Activated naive CD8-positive, alpha-beta T cell treated with anti-CD3 and anti-CD28 coated beads, Interleukin-2, amount 50 U/mL, for 24 hours (primary cell): ENCODE measurements at places on chromosomes 2 and 18.

GRCh38 chr2:140442319-140442718 is 1662.1 kb upstream of the NXPH2 start:
- no peak for DNase-seq

GRCh38 chr2:28274911-28275685 is 117.6 kb upstream of the FOSL2 start:
- DNase-seq, result no peak

- no peak for DNase-seq
Measured at GRCh38 chr2:101149241-101150192, 1.7 kb downstream of the TBC1D8 start.

- no peak for DNase-seq
Measured at GRCh38 chr2:127913808-127914457, 28.2 kb upstream of the AMMECR1L start.

DNA sequence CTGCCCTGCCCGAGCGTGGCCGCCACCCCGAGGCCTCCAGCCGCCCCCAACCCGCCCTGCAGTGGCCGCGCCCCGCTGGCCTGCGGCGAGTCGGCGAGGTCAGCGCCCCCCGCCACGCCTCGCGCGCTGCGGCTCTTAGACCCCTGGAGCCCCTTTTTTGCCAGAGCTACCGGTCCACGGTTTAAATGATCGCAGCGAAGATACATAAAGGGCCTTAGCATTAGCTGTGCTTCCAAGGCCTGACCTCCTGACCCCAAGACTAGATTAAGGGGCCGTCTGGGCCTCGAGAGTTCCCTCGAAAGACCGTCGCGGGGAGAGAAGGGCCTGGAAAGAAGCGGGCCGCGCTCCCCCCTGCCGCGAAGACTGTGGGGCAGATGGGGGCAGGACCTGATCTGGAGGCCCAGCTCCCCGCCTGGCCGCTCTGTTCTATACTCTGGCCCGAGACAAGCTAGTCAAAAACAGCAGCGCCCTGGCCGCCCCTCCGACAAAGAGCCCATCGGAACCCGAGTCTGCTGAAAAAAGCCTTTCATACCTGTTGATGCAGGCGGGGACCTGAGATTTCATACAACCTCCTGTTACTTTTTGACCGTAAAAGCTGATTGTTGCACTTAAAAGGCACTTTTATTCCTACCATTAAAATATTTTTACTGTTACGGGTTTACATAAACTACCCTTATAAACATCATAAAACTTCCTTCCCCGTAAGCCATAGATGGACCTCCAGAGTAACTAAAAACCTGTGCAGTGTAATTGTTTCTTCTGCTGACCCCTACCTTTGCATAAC is 68.7 kb upstream of the PSMD14 start:
- DNase-seq, result no peak

DNA sequence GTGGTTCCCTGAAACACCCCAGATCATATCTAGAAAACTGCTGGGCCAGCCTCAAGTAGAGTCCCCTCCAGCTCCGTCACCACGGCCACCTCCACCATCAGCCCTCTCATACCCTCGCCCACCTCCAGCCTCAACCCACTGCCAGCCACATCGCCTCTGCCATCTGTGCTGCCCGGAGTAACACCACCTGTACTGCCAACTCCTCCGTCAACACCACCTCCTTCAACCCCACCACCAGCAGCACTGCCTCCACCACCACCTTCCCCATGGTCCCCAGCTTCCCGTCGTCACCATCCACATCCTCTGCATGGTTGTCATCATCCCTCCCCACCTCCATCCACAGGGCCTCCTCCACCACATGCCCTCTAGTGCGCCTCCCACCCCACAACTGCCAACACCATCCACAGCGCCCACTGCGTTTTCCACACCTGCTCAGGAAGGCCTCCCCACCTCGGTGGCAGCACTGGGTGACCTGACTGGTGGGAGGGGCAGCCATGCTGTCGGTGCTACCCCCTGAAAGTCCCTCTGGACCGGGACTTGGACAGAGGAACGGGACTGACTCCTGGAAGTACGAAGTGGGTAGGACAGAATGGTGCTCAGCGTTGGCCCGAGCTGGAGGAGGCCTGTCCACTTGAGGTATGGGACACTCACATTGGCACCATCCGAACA is 1.6 kb downstream of the SNED1 start:
- DNase-seq, result no peak

GRCh38 chr18:68757126-68757525 is 40.8 kb upstream of the CCDC102B start:
- no peak for DNase-seq

DNA sequence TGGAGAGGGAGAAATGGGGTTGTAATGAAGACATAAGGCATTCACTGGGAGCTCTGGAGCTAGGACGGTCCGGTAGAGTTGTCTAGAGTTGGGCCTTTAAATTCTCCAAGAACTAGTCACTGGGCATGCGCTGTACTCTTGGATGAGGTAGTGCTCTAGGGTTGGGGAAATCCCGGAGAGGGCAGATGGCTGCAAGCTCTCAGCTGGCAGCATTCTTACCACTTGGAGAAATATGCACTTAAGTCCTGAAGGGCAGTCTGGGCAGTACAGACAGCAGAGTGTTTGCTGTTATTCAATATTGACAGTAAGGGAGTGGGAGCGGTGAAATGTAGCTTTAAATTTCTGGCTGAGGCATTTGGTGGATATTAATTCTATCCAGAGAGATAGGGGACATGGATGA is 214.6 kb downstream of the RDH14 start:
- DNase-seq, result no peak

DNA sequence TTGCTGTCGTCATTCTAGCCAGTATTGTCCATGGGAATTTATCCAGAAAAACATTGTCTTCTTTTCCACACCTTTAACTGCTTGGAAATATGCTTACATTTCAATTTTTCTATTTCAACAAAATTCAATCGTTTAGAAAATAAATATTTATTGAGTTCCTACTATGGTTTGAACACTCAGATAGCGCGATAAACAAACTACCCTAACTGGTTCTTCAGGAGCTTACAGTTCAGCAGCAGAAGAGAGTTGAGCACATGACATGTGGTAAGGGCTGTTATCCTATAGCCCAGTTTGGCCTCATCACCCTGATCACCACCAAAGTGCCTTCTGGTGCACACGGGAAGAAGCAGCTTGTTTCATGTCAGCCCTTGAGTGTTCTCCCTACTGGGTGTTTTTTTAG is 375.2 kb upstream of the SMIM21 start:
- no peak for DNase-seq

DNA sequence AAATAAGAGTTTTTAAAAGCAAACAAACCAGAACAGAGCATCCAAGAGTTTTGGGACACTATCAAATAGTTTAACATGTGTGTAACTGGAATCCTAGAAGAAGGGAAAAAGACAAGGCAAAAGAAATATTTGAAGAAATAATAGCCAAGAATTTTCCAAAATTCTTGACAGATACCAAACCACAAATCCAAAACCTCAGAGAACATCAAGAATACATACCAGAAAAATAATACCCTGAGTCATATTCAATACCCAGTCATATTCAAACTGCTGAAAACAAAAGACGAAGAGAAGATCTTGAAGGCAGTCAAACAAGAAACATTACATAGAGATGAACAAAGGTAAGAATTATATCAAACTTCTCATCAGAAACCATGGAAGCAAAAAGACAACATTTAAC is 22.9 kb downstream of the INO80C start:
- DNase-seq, result no peak

- no peak for DNase-seq
Measured at GRCh38 chr2:32532961-32533360, 94.9 kb upstream of the TTC27 start.

DNA sequence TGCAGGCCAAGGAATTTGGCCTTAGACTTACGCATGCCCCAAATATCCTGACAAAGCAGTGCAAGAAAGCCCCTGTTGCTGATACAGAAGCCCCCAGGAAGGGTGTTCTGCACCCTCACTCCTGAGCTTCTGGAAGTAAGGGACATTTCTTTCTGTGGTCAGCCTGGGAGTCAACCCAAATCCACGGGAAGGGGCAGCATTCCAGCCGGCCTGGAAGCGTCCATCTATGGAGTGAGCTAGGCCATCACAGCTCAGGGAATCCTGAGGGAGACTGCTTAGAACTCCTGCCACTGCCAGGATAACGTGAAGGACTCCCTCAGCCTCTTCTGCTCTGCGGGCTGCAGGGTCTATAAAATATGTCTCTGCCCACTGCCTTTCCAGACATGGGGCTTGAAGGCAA is 173.9 kb downstream of the ANAPC1 start:
- DNase-seq, result no peak

DNA sequence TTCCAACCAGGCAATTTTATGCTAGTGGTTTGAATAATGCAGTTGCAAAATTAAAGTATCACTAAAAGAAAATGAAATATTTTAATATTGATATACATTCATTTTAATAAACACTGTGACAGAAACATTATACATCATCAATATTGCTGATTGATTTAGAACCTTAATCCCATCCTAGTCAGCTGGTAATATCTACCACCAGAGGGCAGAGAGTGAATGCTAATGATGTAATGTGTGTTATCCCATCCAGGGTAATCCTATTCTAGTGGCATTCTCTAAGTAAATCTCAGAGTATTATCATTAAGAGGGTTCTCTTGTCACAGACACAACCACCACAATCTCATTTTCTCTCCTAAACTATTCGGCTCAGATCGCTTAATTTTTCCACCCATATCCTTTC is 477.4 kb downstream of the CPS1 start:
- DNase-seq, result no peak

- no peak for DNase-seq
Measured at GRCh38 chr2:127205218-127206125, 14.6 kb downstream of the CYP27C1 start.

DNA sequence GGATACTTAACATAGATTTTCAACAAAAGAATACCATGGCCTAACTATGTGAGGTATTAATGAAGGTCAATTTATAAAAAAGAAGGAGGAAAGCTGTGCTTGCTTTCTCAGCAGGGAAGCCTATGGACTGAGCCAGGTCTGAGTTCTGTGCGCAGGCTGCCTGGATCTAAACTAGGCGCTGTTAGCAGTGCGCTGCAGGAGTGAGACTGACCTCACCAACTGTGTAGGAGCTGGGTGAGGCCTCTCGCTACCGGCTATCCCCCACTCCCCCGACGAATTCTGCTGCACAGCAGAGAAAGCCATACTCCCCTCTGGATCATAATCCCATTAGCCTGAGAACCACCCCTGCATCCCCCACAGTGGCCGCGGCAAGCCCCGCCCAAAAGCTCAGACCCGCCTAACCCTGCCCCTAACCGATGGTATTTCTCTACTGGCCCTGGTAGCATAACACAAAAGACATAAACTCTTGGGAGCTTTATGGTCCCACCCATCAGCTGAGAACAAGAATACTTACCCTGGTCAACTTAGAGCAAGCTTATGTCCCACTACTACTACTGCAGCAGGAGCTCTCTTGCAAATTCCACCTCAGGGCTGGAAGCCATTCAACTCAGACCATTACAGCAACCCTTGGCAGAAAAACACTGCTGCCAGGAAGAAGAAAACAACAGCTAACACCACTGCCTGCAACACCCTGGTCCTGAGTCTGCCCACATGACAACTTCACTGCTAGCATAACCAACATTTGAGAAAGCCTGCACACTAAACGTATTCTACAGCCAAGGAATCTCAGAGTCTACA is 28.0 kb downstream of the SULT1C2 start:
- no peak for DNase-seq

DNA sequence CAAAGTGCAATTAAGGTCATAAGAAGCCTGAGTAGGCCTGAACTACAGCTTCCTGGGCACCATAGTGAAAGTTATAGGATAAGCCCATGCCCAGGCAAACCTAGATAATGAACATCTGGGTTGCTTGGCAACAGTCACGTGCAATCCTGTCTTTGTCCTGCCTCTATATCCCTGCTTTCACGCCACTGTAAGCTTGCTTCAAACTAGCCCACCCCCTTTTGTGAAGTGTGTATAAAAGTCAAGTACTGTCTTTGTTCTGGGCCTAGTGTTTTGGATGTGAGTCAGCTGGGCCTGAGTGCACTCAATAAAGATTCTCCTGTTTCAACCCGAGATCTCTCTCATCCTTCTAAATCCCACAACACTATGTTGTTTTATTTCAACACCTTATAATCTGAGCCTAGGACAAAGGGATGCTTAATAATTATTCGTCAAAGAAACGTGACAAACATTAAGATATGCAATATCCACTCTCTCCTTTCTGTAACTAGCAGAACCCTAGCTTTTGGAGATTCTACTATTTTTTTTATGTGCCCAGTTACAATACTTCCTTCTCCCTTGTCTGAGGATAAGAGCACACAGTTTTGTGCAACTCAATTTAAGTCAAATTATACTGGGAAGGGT is 927.8 kb downstream of the SUCLG1 start:
- no peak for DNase-seq

DNA sequence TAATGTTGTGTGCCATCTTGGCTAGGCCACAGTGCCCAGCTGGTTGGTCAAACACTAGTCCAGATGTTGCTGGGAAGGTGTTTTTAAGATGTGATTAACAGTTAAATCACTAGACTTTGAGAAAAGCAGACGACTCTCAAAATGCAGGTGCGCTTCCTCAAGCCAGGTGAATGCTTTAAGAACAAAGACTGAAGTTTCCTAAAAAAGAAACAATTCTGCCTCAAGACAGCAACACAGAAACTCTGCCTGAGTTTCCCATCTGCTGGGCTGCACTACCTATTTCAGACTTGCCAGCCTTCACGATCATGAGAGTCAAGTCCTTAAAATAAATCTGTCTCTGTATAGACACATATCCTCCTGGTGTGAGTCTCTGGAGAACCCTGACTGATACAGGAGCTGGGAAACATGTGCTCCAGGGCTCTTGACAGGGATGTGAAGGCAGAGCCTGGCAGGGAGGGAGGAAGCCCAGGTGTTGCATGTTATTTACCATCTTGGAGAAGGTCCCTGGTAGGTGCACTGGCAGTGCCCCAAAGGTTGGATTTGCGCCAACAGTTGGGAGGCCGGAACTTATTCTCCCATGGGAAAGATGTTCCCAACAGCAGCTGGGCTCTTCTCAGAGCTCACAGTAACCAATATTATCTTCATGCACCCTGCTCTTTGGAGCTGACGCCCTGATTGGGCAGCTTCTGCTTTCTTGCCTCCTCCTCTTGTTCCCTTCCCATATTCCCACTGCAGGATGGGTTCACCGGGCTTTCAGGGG is 43.9 kb downstream of the ST6GAL2 start:
- no peak for DNase-seq

DNA sequence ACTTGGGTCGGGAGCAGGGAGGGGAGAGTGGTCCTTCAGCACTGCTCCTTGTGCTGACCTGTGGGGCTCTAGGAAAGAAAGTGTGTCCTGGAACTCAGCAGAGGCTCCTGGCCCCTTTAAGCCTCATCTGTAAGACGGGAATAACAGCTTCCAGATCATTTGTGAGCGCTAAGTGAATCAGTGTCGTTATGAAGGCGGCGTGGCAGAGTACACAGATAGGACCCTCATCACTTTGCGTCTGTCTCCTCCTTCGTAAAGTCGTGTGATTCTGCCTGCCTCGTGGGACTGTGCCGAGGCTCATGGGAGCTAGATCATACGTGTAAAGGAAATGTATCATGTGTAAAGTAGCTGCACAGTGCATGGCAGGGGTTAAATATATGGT is 18.6 kb downstream of the COLEC11 start:
- DNase-seq, result no peak

DNA sequence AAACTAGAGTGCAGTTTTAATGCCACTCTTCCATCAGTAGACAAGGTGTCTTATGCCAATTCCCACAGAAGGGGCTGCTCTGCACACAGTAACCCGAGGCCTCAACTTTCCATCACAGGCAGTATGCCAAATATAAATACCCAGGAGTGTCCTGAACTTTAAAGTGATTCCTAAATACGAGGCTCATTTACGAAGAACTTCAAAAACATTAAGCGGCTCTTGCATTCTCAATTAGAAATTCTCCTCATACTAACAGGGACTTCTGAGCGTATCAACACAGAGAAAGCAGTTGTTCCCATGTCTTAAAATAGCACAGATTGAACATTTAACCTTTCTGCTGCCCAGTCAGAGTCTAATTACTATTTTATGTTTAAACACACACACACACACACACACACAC is 638.6 kb downstream of the ERBB4 start:
- DNase-seq, result no peak
